Breast epithelium (tissue), 4 donors: ENCODE measurements at places on chromosomes 1 and 21. TPM values are rescaled to one million over a fixed set of nuclear protein-coding genes. Genes with fewer than 3 reads are reported as not detected.

The CD55 gene
- total RNA-seq = 65.4 TPM

The TIE1 gene
- 39.0 TPM for total RNA-seq

The C1orf94 gene
- total RNA-seq = not detected

The FCAMR gene
- not detected for total RNA-seq

The TCP10L gene
- 0.73 TPM for total RNA-seq

The AK5 gene
- total RNA-seq = 30.8 TPM

The SAMD11 gene
- 0.16 TPM for total RNA-seq

The OR6N1 gene
- not detected for total RNA-seq

The SPRR1A gene
- total RNA-seq = not detected

The SPRR2G gene
- total RNA-seq = not detected

The KRTAP19-3 gene
- total RNA-seq = not detected

The COQ8A gene
- 60.6 TPM for total RNA-seq

The MMP23B gene
- total RNA-seq = 7.5 TPM

The DCDC2B gene
- total RNA-seq = not detected

The JAM2 gene
- 7.8 TPM for total RNA-seq

The REN gene
- not detected for total RNA-seq

The PRDX1 gene
- 313 TPM for total RNA-seq

The PPIAL4G gene
- 0.15 TPM for total RNA-seq

The DPH5 gene
- total RNA-seq = 19.2 TPM

The CD53 gene
- total RNA-seq = 36.1 TPM

The LCE1D gene
- total RNA-seq = not detected

The TCHH gene
- 3.0 TPM for total RNA-seq
